Fibroblast of skin of back (primary cell): ENCODE measurements at places on chromosomes 4 and X.

GRCh38 chrX:15781961-15782699, 8.2 kb upstream of the ZRSR2 start:
- no peak for DNase-seq

- DNase-seq, result no peak
Observed at GRCh38 chr4:89285745-89286144, 21.9 kb downstream of the GPRIN3 start.

DNA sequence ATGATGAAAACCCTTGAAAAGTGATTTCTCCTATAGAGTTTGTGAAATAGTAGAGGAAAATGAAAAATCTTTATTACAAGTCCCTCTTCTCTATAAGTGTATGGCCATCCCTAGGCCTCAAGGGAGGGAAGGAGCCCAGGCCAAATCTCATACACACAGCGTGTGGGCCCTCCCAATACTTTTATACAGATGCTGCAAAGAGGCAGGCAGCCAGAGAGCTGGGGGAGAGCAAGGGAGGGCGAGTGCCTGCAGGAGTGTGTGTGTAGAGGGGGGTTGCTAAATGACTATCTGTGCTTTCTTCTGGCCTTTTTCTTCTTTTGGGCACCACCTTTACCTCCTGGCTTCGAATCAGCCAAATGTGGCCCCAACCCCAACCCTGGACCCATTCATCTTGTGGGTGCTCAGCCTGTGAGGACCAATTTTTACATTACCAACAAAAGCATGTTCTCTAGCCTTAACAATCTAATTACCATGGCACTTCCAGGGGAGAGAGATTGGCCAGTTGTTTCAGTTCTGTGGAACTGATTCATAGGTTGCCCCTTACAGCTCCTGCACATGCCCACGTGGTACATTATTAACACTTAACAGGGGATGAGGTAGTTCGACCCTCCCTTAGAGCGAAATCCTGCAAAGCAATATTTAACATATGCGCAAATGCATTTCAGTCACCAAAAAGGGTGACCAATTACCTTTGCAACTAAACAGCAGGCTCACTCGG, 2.0 kb downstream of the GPC3 start:
- no peak for DNase-seq

DNA sequence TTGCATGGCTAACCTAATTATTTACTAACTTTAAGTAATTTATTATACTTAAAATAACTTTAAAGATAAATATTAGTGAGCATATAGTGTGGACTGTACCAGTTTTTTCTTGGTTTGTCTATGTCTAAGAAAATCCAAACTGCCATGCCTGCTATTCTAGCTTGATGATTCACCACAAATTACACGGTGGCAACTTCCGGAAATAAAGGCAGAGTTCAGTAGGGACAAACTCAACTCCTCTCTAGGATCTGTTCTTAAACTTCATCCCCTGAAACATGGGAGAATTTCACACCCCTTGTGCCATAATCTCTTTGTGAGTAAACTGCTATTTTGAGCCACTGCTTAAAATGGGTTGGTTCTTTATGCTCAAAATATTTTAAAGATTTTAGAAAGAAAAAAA, 213.6 kb upstream of the NRK start:
- no peak for DNase-seq

GRCh38 chr4:77145842-77146185, 11.2 kb upstream of the CCNG2 start:
- no peak for DNase-seq

DNA sequence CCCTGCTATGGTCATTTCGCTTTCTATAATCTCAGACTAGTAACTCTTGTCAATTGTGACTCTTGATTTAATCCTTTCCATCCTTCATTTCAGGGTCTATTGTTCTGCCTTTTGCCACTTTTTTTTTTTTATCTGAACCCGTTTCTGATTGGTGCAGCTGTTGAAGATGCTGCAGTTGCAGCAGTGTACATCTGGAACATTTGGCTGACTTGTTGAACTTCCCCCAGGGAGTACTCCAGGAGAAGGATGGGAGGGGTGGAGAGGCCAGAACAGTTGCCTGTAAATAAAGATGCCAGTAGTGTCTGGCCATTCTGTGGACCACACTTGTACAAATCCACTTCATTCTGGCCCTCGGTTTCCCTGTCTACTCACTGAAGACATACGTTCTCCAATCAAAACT, 1.0 kb upstream of the EDA start:
- no peak for DNase-seq

DNA sequence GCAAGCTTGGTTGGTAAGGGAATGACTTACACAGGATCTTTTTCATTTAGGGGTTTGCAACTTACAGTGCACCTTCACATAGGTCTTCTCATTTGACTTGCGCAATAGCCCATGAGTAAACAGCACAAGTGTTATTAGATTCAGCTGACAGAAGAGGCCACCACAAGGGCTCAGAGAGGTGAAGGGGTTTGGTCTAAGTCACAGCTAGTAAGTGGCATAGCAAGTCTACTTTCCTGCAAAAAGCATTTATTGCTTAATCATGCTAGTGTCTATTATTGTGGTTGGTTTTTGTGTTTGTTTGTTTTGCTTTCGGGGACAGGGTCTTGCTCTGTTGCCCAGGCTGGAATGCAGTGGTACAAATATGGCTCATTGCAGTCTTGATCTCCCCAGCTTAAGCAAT, 83.3 kb downstream of the SPRY1 start:
- DNase-seq, result no peak

DNA sequence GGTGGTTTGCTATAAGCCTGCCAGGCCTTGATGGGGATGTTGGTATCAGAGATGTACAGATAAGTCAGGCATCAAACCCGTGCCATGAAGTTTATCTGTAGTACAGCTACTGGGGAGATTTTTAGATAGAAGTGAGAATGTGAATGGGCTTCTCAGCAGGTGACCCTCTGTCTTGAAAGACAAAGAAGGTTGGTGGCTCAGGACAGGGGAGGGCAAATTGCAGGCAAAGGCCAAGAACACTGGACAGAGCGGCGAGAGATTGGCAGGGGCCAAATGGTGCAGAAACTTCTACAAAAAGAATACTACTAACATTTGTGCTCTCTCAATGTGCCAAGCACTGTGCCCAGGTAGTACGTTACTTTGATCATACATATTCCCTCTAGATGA, 1.9 kb upstream of the PIM2 start:
- DNase-seq, result no peak

- no peak for DNase-seq
Observed at GRCh38 chrX:13159886-13160285, 115.5 kb upstream of the FAM9C start.

DNA sequence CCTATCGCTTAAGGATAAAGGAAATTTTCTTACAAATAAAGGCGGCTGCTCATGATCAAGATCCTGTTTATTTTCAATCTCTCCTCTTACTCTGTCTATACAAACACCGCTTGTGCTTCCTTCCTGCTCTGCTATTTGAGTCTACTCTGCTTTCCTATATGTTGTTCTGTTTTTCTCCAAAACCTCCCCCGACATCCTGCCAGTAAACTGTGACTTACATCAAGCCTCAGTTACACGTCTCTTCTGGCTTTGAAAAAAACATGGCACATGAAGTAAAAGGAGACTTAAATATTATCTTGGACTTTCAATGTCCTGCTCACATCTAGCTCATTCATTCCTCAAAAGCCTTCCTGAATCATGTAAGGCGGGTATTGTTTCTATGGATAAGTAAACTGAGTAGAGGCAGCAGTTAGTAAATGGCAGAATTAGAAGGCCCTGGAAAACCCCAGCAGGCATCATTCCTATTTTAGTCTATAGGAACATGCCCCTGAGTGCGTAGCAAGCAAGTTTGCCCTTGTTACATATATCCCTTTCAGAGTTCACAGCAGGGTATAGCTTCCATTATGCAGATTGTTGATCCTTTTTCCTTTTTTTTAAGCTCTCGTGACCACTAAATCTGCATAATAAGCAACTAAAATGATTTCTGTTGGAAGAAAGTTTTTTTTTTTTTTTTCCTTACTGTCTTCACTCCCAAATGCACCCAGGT, 280.1 kb downstream of the RAPGEF2 start:
- DNase-seq, result no peak
